ENCODE measurements at places on chromosomes 5 and 9. TPM values are rescaled to one million over a fixed set of nuclear protein-coding genes. Genes with fewer than 3 reads are reported as not detected.

PPP1R26 gene
- total RNA-seq: 0.47 TPM

LECT2 gene
- total RNA-seq: not detected

PPP6C gene
- 32.9 TPM for total RNA-seq

DIRAS2 gene
- total RNA-seq: not detected

CDKN2B gene
- total RNA-seq: not detected

HSD17B3 gene
- 0.42 TPM for total RNA-seq

SLC36A3 gene
- not detected for total RNA-seq

DNA sequence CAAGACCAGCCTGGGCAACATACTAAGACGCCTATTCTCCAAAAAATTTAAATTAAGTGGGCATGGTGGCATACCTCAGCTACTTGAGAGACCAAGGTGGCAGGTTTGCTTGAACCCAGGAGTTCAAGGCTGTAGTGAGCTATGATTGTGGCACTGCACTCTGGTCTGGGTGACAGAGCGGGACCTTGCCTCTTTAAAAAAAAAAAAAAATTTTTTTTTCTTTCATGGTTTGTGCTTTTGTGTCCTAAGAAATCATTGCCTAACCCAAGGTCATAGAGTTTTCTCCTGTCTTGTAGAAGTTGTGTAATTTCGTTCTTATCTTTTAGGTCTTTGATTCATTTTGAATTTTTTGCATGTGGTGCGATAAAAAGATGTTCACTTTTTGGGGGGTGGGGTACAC, 12.3 kb downstream of the GPBP1 start:
- no peak for DNase-seq
- peaks cover 84% of the 10 kb centered on the region for H3K4me1 ChIP-seq
- no peak overlapping the region for H3K4me3 ChIP-seq
- peaks cover 24% of the 10 kb centered on the region for H3K36me3 ChIP-seq

GRCh38 chr5:175696139-175696854, 38.4 kb downstream of the HRH2 start:
- H3K27me3 ChIP-seq: no peaks in the 10 kb centered on the region
- DNase-seq: peak; percentile 82
- H3K36me3 ChIP-seq: peaks cover 18% of the 10 kb centered on the region
- peaks cover 28% of the 10 kb centered on the region for H3K4me1 ChIP-seq

- peaks cover 85% of the 10 kb centered on the region for H3K27me3 ChIP-seq
- no peak for DNase-seq
- peaks cover 7% of the 10 kb centered on the region for H3K4me1 ChIP-seq
- H3K36me3 ChIP-seq: no peaks in the 10 kb centered on the region
- no peak overlapping the region for H3K4me3 ChIP-seq
These were observed 16.6 kb downstream of the OR2V1 start for GRCh38 chr5:181114284-181114843.

DNA sequence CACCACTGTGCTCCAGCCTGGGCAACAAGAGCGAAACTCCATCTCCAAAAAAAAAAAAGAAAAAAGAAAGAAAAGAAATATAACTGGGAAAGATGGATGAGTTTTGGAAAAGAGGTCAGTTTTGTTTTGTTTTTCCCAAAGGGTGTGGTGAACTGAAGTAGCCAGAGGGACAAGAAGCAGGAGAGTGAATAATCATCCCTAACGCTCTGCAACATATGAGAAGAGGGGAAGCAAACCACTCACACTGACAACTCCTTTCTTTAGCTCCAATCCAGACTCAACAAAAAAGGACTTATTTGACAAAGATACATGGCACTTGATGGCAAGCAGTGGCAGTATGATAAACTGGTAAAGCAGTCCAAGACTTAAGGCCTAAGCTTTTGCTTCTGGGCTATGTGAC, 176.1 kb upstream of the HMHB1 start:
- H3K27ac ChIP-seq: no peak overlapping the region
- H3K4me3 ChIP-seq: no peak overlapping the region
- H3K4me1 ChIP-seq: no peaks in the 10 kb centered on the region
- no peaks in the 10 kb centered on the region for H3K27me3 ChIP-seq
- no peak for DNase-seq

GRCh38 chr9:106334081-106334480, 528.9 kb upstream of the ZNF462 start:
- H3K4me1 ChIP-seq: no peaks in the 10 kb centered on the region
- H3K27ac ChIP-seq: no peak overlapping the region
- DNase-seq: no peak
- H3K4me3 ChIP-seq: no peak overlapping the region

GRCh38 chr5:39482098-39482497, 57.3 kb upstream of the DAB2 start:
- no peak overlapping the region for H3K4me3 ChIP-seq
- no peak for DNase-seq
- no peak overlapping the region for H3K27ac ChIP-seq

GRCh38 chr5:53446908-53447307, 33.5 kb upstream of the FST start:
- H3K27ac ChIP-seq: no peak overlapping the region
- no peaks in the 10 kb centered on the region for H3K4me1 ChIP-seq
- no peaks in the 10 kb centered on the region for H3K27me3 ChIP-seq
- no peaks in the 10 kb centered on the region for H3K36me3 ChIP-seq
- DNase-seq: no peak

DNA sequence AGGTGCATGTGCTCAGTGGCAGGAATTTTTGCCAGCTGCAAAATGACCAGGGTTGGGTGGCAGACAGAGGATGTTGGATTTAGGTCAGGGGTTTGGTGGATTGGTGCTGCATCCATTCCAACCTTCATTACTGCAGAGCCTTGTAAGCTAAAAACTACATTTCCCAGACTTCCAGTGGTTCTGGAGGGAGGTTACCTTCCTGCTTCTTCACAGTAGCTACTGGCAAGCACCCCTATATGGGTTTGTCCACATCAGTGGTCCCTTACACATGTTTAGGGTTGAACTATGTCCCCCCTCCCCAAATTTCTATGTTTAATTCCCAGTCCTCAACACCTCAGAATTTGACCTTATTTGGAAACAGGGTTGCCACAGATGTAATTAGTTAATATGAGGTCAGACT, 20.7 kb upstream of the IL17B start:
- DNase-seq: no peak
- no peaks in the 10 kb centered on the region for H3K27me3 ChIP-seq
- no peak overlapping the region for H3K4me3 ChIP-seq
- H3K27ac ChIP-seq: no peak overlapping the region
- no peaks in the 10 kb centered on the region for H3K36me3 ChIP-seq
- no peaks in the 10 kb centered on the region for H3K4me1 ChIP-seq

DNA sequence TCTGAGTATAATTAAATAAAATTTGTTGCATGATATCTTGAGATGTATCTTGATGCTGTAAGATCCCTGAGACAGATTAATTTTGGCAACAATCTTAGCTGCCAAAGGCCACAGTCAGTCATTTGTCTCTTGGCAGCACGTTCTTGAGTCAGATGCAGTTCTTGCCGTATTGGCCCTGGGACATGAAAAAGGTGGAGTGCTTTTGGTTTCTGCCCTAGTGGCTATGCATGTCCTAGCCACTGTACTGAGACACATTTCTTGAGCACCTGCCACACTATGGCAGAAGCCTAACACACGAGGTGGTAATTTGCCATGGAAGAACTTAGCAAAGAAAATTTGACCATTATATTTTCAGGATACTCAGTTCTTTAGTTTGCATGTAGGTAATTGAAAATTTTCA, 45.0 kb upstream of the PHF2 start:
- H3K27ac ChIP-seq: no peak overlapping the region
- H3K4me3 ChIP-seq: no peak overlapping the region
- H3K36me3 ChIP-seq: peaks cover 88% of the 10 kb centered on the region
- no peaks in the 10 kb centered on the region for H3K4me1 ChIP-seq

GRCh38 chr9:121280715-121281613, 13.0 kb downstream of the GSN start:
- H3K36me3 ChIP-seq: no peaks in the 10 kb centered on the region
- no peak overlapping the region for H3K27ac ChIP-seq
- no peak overlapping the region for H3K4me3 ChIP-seq
- no peak for DNase-seq

- no peaks in the 10 kb centered on the region for H3K27me3 ChIP-seq
- peaks cover 3% of the 10 kb centered on the region for H3K4me1 ChIP-seq
- H3K27ac ChIP-seq: no peak overlapping the region
These were observed 28.5 kb downstream of the NFIL3 start for GRCh38 chr9:91395106-91395552.

GRCh38 chr5:160280384-160281095, 31.8 kb downstream of the CCNJL start:
- H3K4me3 ChIP-seq: no peak overlapping the region
- no peaks in the 10 kb centered on the region for H3K27me3 ChIP-seq
- no peak overlapping the region for H3K27ac ChIP-seq
- DNase-seq: no peak
- no peaks in the 10 kb centered on the region for H3K4me1 ChIP-seq
- H3K36me3 ChIP-seq: no peaks in the 10 kb centered on the region

GRCh38 chr5:145568581-145568980, 266.6 kb downstream of the PRELID2 start:
- H3K4me1 ChIP-seq: no peaks in the 10 kb centered on the region
- no peaks in the 10 kb centered on the region for H3K27me3 ChIP-seq
- no peak overlapping the region for H3K4me3 ChIP-seq
- no peak for DNase-seq

DNA sequence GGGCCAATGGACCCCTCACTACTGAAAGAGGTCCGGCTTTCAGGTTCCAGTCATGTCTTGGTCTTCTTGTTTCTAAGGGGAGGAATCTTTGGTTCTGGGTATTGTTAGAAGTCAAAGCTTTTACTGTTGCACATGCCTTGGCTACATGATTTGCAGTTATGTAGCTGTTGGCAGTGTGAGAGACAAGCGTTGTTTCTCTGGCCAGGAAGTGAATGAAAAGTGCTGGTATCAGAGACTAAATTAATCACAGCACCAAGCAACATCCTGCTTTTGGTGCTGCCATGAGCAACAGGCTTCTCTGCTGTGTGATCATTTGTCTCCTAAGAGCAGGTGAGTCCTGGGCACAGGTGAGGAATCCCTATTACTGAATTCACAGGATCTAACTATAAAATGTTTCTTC, 100.1 kb upstream of the PRSS3 start:
- no peaks in the 10 kb centered on the region for H3K36me3 ChIP-seq
- H3K4me3 ChIP-seq: no peak overlapping the region
- H3K27me3 ChIP-seq: peaks cover 2% of the 10 kb centered on the region
- H3K4me1 ChIP-seq: no peaks in the 10 kb centered on the region
- H3K27ac ChIP-seq: no peak overlapping the region
- DNase-seq: no peak

- no peaks in the 10 kb centered on the region for H3K36me3 ChIP-seq
- H3K27ac ChIP-seq: no peak overlapping the region
- no peaks in the 10 kb centered on the region for H3K27me3 ChIP-seq
- H3K4me3 ChIP-seq: no peak overlapping the region
- no peak for DNase-seq
These were observed 374.9 kb upstream of the TRPC7 start for GRCh38 chr5:136740228-136740627.

DNA sequence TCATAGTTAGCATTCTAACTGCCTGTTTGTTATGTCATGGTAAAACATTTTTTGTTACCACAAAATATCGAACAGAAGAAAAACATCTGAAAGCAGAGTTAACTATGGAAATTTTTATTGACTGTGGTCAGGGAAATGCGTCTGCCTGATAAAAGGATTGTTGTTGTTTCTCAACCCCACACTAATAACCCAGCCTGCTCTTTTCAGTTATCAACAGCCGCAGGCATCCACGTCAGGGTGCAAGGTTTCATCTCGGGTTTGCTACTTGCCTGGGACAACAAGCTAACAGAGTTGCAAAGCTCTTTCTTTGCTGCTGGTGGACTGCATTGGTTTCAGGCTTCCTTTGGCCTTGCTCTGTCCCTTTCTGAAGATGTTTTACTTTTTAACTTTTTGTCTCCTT, 969.2 kb downstream of the CDH18 start:
- no peaks in the 10 kb centered on the region for H3K27me3 ChIP-seq
- no peaks in the 10 kb centered on the region for H3K36me3 ChIP-seq
- no peak overlapping the region for H3K27ac ChIP-seq
- H3K4me1 ChIP-seq: no peaks in the 10 kb centered on the region
- H3K4me3 ChIP-seq: no peak overlapping the region
- DNase-seq: no peak

- H3K36me3 ChIP-seq: no peaks in the 10 kb centered on the region
- no peaks in the 10 kb centered on the region for H3K27me3 ChIP-seq
These were observed 20.8 kb downstream of the ZNF366 start for GRCh38 chr5:72486371-72486770.

GRCh38 chr9:107049046-107049802, 186.3 kb downstream of the ZNF462 start:
- H3K27ac ChIP-seq: no peak overlapping the region
- H3K36me3 ChIP-seq: no peaks in the 10 kb centered on the region
- peaks cover 3% of the 10 kb centered on the region for H3K27me3 ChIP-seq
- no peak for DNase-seq
- no peaks in the 10 kb centered on the region for H3K4me1 ChIP-seq

DNA sequence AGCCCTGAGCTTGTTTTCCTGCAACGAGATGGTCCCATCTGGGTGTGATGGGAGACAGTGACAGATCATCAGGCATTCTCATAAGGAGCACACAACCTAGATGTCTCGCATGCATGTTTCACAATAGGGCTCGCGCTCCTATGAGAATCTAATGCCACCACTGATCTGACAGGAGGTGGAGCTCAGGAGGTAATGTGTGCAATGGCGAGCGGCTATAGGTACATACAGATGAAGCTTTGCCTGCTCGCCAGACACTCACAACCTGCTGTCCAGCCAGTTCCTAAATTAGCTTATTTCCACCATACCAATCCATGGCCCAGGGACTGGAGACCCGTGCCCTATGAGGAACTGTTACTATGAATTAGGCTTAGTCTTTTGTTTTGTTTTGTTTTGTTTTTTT, 55.3 kb upstream of the SLC30A5 start:
- H3K27me3 ChIP-seq: no peaks in the 10 kb centered on the region
- H3K4me1 ChIP-seq: no peaks in the 10 kb centered on the region
- H3K27ac ChIP-seq: no peak overlapping the region
- DNase-seq: no peak
- H3K36me3 ChIP-seq: no peaks in the 10 kb centered on the region
- H3K4me3 ChIP-seq: no peak overlapping the region

DNA sequence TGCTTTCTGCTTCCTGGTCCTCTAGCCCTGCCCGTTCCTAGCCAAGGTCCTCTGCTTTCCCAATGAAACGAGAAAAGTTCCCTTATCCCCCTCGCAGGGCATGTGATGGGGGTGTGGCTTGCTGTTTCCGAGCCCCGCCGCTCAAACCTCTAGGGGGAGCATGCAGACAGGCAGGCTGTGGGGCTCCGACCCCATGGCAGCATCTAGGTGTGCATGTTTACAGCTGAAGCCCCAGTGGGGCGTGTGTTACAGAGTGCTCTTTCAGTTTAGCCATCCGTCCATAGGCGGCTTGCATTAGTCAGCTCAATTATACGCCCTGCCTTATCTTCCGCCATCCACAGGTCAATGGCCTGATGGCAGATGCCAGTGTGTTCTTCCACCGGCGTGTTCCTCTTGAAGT, 48.3 kb upstream of the SPATA31E1 start:
- H3K4me1 ChIP-seq: no peaks in the 10 kb centered on the region
- H3K36me3 ChIP-seq: no peaks in the 10 kb centered on the region
- H3K4me3 ChIP-seq: no peak overlapping the region
- no peak overlapping the region for H3K27ac ChIP-seq
- no peak for DNase-seq

- H3K36me3 ChIP-seq: peaks cover 44% of the 10 kb centered on the region
- no peak overlapping the region for H3K4me3 ChIP-seq
- H3K27me3 ChIP-seq: no peaks in the 10 kb centered on the region
- no peak for DNase-seq
- H3K4me1 ChIP-seq: peaks cover 77% of the 10 kb centered on the region
These were observed 1.1 kb downstream of the SLC35A4 start for GRCh38 chr5:140565780-140566095.
